ENCODE measurements at places on chromosomes 11 and 22.

DNA sequence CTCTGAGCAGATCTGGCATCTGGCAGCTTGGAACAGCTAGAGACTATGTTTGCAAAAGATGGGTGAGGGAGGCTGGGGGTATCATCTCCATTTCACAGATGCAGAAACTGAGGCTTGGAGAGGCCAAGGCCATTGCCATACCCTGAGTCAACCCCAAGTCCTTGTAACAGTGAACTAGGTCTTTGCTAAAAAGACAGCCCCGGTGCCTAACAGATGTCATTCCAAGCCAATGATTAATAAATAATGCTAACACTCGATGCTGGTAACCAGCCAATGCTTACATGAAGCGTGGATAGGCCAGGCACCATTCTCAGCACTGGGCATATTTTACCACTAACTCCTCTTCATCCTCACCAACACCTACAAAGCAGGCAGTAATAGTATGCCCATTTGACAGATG, 164.0 kb downstream of the MN1 start:
- no peak for DNase-seq

DNA sequence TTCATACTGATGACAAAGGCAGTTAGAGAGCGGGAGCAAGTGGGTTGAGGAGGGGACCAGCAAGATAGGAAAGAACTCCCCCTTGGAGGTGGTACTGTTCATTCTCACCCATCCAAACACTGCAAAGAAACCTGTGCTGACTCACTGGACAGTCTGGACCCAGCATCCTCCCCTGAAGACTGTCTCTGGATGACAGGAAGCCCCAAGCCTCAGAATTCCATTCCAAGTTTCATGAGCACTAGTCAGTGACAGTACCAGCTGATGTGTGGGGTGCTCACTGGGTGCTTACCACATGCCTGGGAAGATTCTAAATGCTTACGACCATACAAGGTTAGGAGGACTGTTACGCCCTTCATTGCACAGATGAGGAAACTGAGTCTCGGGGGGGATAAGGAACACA, 160.9 kb downstream of the IGLL1 start:
- DNase-seq = no peak

DNA sequence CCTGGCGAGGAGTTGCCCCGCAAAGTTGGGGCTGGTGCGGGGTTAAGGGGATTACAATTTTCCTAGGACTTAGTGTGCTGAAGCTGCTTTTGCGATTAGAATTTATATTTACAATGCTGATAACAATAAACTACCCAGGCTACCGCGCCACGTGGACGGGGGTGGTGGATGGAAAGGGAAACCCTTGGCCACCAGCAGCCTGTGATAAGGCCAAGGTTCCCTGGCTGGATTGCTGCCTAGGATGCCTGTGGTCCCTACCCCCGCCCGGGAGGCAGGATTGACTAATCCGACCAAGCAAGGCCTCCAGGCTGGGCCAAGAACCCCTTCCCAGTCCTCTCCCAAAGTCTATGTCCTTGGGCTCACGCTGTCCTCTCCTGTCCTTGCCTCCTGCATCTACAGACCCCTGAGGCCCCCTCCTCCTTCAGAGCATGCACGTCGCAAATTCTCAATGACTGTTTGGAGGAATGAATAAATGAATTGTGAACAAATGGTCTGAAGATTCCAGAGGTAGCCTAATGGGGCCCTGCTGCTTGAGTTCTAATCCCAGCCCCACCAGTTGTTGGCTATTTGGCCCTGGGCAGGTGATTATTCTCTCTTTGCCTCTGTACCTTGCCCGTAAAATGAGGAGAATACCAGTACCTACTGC, 7.6 kb upstream of the CHKA start:
- no peak for DNase-seq

DNA sequence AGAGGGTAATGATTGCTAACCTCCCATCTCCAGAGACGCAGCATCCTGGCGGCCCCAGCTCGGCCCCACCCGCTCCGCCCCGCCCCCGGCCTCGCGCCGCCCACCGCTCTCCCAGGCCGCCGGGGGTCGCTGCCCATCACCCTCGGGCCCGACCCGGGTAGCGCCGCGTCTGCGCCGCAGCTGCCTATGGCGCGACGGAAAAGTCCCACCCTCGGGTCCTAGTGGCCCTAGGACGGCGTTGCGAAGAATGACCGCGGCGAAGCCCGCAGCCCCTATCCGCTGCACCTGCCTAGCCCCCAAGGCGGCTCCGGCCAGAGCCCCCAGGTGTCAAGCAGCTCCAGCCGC, 457 bp downstream of the CPSF7 start:
- DNase-seq = no peak

GRCh38 chr11:96272529-96273222, 70.3 kb downstream of the MAML2 start:
- DNase-seq = no peak

GRCh38 chr11:2558861-2559526, 114.2 kb downstream of the KCNQ1 start:
- DNase-seq = no peak

- DNase-seq = no peak
These were observed 116.8 kb downstream of the ZBTB16 start for GRCh38 chr11:114176321-114176720.

DNA sequence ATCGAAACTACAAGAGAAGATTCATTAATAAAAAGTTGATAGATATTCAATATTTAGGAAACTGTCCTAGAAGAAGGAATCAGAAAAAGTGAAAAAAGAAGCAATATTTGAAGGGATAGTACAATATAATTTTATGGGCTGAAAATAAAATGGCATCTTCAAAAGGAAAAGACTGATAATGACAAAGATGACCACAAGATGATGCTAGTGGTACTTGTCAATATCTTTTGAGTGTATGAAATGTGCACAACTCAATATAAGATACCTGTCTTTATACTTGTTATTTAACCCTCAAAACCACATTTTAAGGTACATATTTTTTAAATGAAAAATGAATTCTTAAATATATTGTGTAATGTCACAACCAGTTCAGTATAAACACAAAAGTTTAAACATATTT, 1059.6 kb upstream of the RAG2 start:
- DNase-seq = no peak

- no peak for DNase-seq
These were observed 18.8 kb downstream of the ADORA2A start for GRCh38 chr22:24446260-24446611.

- DNase-seq = no peak
These were observed 4.6 kb downstream of the AP5B1 start for GRCh38 chr11:65776196-65776595.

GRCh38 chr22:22011964-22012363, 29.4 kb upstream of the TOP3B start:
- no peak for DNase-seq

- DNase-seq = no peak
These were observed 40.9 kb downstream of the SERPINH1 start for GRCh38 chr11:75602951-75603350.
